ENCODE measurements at places on chromosomes 3 and 15.

GRCh38 chr3:172346161-172346560 is 102.1 kb downstream of the GHSR start:
- no peak for DNase-seq

DNA sequence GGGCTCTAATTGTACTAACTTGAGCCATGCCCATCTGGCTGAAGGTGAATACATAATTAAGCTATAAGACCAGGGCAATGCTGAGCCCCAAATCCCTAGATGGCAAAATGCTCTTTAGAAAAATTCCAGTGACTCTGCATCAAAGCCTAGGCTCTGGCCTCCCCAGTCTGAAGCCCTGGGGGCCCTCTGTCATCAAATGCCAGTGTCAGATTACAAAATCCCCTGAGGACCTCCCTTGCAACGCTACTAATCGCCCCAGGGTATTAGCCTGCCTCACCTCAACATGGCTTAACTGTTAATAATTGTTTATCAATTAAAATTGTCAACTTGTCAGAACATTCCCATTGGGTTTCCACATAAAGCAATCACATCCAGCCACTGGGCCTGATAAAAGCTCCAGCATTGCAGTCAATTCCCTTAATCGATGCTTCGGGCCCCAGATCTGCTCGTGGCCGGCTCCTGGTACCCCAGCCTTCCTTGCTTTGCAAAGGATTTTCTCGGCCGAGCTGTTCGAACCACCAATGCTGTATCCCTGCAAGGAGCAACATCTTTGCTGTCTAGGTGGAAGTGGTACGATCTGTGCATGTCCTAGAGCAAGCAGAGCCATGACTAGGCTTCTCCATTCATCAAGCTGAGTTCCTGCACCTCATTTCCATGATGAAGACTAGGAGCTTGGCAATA is 151.7 kb downstream of the MEGF11 start:
- peak; percentile 41 for DNase-seq

- DNase-seq: no peak
These were observed 248.0 kb upstream of the CNTN3 start for GRCh38 chr3:74862476-74862875.

DNA sequence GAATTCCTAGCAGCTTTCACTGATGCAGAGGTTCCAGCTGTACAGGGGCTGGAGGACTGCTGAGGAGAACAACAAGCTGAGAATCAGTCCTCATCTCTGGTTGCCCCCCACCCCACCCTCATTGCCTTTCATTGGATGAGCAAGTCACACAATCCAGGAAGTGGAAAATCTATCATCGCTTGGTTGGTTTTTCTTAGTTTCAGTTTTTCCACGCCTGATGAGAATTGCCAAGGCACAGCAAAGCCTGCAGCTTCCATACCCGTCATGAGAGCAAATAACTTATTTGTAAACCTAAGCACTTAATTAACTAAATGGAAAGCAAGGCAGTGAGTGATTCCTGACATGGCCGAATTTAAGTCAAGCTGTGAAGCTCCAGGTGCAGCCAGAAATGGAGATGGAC is 21.4 kb upstream of the LIPC start:
- DNase-seq: no peak

- DNase-seq: no peak
These were observed 413 bp downstream of the NUSAP1 start for GRCh38 chr15:41333026-41333562.

DNA sequence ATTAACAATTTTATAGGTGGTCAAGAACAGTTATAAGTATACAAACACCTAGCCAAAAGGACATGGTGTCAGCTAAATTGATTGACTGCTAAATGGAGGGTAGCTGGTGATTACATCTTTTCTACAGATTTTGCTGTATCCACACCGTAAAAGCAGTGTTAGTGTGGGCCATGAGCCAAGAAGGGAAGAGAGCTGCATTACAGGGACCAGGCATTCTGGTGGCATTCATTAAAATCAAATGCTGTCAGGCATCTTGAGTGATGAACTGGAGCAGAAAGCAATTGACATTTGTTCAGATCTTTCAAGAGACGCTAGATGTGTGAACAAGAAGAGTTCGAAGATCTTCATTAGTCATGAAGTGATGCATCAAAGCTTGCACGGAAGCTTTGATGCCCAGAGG is 177.9 kb downstream of the ARPP21 start:
- DNase-seq: no peak

DNA sequence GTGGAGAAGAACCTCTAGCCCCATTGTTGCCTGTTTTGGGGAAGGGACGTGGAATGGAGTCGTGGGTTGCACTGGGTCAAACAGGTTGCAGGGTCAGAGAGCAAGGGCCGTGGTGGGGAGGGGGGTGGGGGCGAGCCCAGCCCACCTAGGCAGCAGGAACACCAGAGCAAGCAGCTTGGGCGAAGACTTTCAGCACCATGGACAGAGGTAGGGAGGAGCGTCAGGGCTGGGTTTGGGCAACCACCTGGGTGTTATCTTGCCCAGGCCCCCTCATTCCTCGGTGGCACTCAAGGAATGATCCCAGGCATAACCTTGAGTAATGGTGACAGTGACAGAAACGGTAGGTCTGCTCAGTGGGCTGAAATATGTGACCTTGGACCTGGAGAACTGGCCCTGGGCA is 45.9 kb upstream of the TMEM115 start:
- DNase-seq: no peak

DNA sequence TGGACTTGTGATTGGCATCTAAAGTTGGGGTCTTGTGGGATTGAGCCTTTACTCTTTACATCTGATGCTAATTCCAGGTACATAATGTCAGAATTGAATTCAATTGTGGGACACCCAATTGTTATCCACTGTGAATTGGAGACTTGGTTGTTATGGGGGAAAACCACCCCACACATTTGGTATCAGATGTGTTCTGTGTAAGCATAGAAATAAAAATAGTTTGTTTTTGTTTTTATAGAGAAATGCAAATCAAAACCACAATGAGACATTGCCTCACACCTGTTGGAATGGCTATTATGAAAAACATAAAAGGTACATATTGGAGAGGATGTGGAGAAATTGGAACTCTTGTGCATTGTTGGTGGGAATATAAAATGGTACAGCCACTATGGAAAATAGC is 58.5 kb downstream of the CPA3 start:
- DNase-seq: no peak

DNA sequence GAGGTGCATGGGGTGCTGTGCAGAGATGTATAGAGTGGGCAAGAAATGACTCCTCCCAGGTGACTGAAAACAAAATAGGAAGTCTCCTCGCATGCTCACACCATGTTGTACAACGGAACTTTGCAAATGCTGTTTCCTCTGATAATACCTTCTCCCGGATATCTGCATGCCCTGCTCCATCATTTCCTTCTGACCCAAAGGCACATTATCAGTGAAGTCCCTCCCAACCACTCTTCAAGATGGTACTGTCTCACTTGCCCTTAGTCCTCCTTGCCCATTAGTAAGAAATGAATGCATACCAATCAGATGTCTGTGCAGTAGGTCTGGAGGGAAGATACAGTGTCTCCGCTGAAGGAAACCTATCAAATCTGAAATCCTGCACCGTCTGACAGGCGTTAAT is 12.0 kb downstream of the TMED3 start:
- DNase-seq: no peak

DNA sequence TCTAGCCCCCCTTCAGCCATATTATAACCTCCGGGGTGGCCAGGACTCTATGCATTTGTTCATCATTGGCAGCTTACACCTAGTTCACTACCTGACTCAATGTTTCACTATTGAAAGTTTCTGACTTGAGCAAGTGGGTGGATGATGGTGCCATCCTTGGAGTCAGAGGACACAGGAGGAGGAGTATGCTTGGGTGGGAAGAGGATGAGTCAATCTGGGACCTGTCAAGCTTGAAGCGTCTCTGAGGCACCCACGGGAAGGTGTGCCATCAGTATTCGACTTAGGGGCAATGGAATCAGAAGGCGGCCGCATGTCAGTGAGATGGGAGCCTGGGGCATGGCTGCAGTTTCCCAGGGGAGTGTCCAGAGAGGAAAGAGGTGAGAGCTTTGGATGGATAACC is 133.3 kb downstream of the EPHB1 start:
- DNase-seq: no peak

DNA sequence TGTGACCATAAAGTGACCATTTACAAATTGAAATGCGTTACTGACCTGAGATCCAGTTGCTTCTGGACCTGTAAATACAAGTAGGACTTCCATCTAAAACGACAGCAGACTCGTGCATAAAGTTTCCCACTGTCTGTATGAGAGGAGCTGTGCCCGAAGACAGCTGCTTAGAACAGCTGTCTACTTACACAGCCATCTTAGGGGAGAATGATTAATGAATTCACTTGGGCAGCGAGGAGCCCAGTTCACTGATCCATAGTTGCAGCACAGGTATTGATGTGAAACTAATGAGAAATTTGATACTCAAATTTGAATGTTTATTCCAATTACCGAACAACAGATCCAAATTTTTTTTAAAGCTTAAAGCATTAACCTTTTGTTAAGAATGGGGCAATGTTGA is 748.1 kb downstream of the NR2F2 start:
- no peak for DNase-seq

GRCh38 chr3:100719136-100719535 is 9.8 kb downstream of the TFG start:
- no peak for DNase-seq

DNA sequence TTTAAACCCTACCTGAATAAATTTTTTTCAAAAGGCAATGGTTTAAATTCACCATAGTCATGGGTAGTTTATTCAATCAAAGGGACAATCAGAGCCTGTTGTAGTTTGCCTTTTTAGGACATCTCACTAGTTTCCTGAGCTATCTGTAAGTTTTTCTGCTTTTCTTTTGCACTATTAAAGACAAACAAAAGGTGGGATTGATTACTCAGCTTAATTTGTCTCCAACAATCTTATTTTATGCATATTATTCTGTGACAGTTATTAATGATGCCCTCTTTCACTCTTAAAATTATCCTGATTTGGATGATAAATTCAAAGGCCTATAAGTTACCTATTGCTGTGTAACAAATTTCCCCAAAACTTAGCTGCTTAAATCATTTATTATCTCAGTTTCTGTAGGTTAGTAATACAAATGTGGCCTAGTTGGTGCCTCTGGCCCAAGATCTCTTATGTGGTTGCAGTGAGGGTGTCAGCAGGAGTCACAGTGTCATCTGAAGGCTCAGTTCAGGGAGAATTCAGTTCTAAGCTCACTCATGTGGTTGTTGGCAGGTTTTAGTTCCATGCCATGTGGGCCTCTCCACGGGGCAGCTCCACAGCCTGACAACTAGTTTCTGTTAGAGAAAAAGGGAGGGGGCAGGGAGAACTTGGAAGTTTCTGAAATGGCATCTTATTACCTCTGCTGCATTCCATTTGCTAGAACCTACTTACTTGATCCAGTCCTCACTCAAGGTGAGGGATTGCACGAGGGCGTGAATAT is 16.0 kb downstream of the ARMC8 start:
- DNase-seq: no peak

DNA sequence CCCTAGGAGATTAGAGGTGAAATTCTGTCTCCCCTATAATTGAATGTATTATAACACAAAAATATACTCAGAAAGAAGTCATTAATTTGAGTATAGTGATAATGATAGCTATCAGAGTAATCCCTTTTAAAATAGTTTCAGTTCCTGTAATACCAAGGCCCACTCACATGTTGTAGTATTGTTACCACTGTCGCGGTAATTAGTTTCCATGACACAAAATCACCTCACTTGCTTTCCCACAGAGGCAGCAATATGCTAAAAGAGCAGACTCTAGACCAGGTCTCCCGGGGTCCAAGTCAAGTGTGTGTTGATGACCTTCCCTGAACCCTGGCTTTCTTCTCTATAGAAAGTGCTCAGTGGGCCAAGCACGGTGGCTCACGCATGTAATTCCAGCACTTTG is 39.5 kb upstream of the NSMCE3 start:
- no peak for DNase-seq

- no peak for DNase-seq
These were observed 5.8 kb upstream of the TM4SF4 start for GRCh38 chr3:149468504-149469212.

DNA sequence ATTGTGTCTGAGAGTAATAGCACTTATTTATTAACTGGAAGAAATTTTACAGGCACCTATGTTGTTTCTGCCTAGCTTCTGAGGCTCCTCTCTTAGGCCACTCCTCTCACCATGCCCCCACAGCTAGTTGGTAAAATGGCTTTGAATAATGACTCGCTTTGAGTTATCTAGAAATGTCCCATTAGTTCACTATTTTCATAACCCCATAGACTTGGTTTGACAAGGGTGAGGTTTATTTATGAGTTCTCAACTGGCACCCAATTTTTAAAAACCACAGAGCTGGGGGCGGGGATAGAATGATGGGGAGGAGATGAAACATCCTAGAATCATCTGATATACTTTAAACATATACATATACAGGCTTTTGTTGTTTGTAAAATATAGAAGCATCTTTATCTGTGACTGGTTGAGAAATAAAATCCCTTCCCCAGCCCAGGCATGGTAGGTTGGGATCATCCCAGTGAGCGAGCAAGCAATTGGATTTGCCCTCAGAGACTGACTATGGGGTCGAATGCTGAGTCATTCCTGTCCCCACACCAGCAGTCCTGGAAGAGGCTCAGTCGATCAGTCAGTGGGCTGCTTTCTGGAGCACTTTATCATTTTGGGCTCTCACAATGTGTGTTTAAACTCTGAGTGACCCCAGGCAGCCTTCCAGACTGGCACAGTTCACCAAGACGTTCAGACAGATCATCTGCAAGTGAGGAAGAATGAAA is 60.2 kb upstream of the TSEN2 start:
- DNase-seq: no peak

DNA sequence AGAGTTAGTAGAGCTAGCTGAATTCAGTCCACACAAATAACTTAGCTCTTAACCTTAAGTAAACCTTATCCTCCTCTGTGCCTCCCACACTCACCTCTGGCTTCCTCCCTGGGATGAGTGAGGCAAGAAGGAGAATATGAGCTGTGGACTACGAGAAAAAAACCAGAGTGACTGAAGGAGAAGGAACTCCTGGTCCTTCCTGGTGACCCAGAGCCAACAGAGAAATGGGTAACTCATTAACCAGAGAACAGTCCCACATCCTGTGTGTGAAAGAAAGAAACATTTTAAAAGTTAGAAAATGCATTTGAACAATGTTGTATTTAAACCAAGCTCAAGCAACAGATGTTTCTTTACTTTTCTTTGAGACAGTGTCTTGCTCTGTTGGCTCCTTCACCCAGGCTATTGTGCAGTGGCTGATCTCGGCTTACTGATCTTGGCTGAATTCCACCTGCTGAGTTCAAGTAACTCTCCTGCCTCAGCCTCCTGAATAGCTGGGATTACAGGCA is 27.5 kb upstream of the FAM81A start:
- no peak for DNase-seq

DNA sequence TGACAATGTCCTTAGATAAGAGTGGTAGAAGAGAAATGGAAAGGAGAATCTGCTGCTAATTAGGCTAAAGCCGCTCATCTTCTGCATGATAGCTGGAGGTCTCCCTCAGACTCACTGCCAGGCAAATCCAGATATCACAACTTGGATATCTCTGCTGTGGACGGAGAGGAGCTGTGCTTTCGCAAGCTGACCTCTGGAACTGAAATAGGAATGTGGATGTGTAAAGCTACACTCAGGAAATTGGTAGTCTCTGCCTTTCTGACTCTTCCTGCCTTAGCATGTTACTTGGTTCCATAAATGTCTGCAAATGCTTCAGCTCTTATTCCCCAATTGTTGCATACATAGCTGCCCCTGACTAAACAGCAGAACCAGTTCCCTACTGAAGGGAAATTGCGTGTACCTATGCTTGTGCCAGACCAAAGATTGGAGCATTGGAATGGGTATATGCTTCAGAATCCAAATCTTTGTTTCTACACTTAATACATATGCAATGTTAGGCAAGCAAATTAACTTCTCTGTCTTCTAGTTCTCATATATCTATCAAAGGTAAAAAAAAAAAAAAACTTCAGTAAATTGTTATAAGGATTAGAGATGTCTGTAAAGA is 74.7 kb upstream of the ROBO2 start:
- no peak for DNase-seq

GRCh38 chr15:48963524-48964113 is at the start of gene SHC4:
Gene SHC4 (minus strand): TSS chr15:48963919. CDS start chr15:48963015, 904 bp downstream.
- DNase-seq: peak; percentile 67
